T-cell (primary cell): ENCODE measurements at places on chromosomes 1 and 21. TPM values are rescaled to one million over a fixed set of nuclear protein-coding genes. Genes with fewer than 3 reads are reported as not detected.

PCSK9 gene
- total RNA-seq = not detected

AADACL3 gene
- total RNA-seq = not detected

CSMD2 gene
- not detected for total RNA-seq

CSRP1 gene
- 47.2 TPM for total RNA-seq

TENT5C gene
- 48.7 TPM for total RNA-seq

C1QB gene
- total RNA-seq = 1.3 TPM

OR6N1 gene
- not detected for total RNA-seq

CSF3R gene
- total RNA-seq = 2.0 TPM

RAP1GAP gene
- 0.33 TPM for total RNA-seq

AMY2A gene
- total RNA-seq = 0.82 TPM

OR2T29 gene
- not detected for total RNA-seq

PLEKHG5 gene
- total RNA-seq = 7.6 TPM

IRF6 gene
- total RNA-seq = 0.16 TPM

HLX gene
- 0.46 TPM for total RNA-seq

NPL gene
- total RNA-seq = 2.5 TPM

CD2 gene
- 209 TPM for total RNA-seq

SF3B4 gene
- total RNA-seq = 45.3 TPM

OLIG2 gene
- total RNA-seq = not detected

CR1L gene
- total RNA-seq = not detected

LCE1B gene
- not detected for total RNA-seq

PRR9 gene
- not detected for total RNA-seq

OR6K3 gene
- total RNA-seq = not detected

CHODL gene
- not detected for total RNA-seq

PPFIA4 gene
- 2.0 TPM for total RNA-seq

IFI6 gene
- total RNA-seq = 52.1 TPM

COA6 gene
- 10.2 TPM for total RNA-seq

TMPRSS15 gene
- total RNA-seq = not detected

ADAMTSL4 gene
- 0.30 TPM for total RNA-seq

TMEM240 gene
- total RNA-seq = 1.6 TPM

RGSL1 gene
- total RNA-seq = not detected

ZMPSTE24 gene
- 16.6 TPM for total RNA-seq

AMY1A gene
- total RNA-seq = not detected

PDE9A gene
- 16.1 TPM for total RNA-seq

C4BPA gene
- 0.72 TPM for total RNA-seq

ESPN gene
- 6.2 TPM for total RNA-seq

SPRR5 gene
- not detected for total RNA-seq

OR2T11 gene
- not detected for total RNA-seq

MPZ gene
- total RNA-seq = 6.1 TPM

CNTN2 gene
- not detected for total RNA-seq

OR2L3 gene
- not detected for total RNA-seq

IGSF3 gene
- 0.30 TPM for total RNA-seq

C1QC gene
- 0.62 TPM for total RNA-seq

URB2 gene
- total RNA-seq = 12.7 TPM

RGS16 gene
- total RNA-seq = 6.7 TPM

OR10J1 gene
- not detected for total RNA-seq

ANGPTL3 gene
- not detected for total RNA-seq
